ENCODE measurements at places on chromosomes 5 and 9.

DNA sequence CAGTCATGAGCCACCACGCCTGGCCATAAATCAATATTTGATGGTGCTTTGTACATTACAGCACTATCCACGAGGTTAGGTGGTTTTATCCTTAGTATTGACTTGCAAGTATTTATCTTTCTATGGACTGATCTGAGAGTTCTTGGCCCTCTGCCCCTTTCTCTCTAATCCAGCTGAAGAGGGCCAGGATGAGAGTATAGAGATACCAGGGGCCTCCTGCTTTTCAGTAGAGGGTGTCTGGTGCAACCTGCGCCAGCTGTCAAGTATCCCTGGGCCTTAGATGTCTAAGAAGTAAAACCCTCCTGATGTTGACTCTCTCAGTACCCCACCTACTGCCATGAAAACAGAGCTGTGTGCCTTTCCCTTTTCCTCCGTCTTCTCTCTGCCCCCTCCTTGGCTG is 153.4 kb downstream of the SLIT3 start:
- DNase-seq = no peak

GRCh38 chr5:23730023-23730422 is 222.6 kb downstream of the PRDM9 start:
- DNase-seq = no peak

DNA sequence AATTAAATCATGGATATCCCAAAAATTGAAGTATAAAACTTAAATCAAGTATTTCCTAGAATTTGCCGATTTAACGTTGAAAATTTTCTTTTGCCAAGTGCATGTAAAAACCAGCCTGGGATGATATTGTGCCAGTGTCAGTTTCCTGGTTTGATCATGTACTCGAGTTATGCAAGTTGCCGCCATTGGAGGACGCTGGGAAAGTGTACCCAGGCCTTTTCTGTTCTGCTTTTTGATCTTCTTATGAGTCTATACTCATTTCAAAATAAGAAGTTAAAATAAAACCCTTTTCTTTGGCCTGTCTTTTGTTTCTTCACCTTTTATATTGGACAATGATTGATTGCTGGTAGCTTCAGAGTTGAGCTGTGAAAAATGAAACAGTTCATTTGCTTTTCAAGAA is 93.1 kb upstream of the NFIL3 start:
- DNase-seq = no peak

- DNase-seq = no peak
These were observed 87.9 kb downstream of the SEMA4D start for GRCh38 chr9:89410022-89410421.

- DNase-seq = no peak
These were observed 1468.1 kb upstream of the WWC1 start for GRCh38 chr5:166823360-166823759.

DNA sequence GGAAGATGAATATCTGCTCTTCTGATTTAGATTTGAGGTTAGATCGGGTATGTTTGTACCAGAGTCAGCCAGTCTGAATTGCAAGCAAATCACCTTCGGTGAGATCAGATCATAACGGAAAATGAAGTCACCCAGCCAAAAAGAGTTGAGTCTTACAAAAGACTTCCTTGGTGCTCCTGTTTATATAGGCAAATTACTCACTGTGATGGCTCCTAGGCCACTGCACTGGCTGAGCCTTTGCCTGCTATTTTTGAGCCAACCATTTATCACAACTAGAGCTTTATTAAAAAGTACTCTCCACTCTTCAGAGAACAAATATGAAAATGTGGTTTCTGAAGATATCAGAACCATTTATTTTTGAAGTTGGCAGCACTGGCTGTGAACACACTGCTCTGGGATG is 277.7 kb upstream of the PCSK5 start:
- DNase-seq = no peak
